Thoracic aorta (tissue), 2 donors: ENCODE measurements at places on chromosomes 2 and 18. TPM values are rescaled to one million over a fixed set of nuclear protein-coding genes. Genes with fewer than 3 reads are reported as not detected.

The MEP1B gene
- not detected for total RNA-seq

The PDE1A gene
- 35.2 TPM for total RNA-seq

The ALPP gene
- total RNA-seq = not detected

The TNFRSF11A gene
- total RNA-seq = 4.9 TPM

The ITGB6 gene
- 0.99 TPM for total RNA-seq

The SF3B6 gene
- total RNA-seq = 44.1 TPM

The NAT8 gene
- total RNA-seq = not detected

The AQP12A gene
- total RNA-seq = not detected

The RUFY4 gene
- total RNA-seq = 0.68 TPM

The SOCS6 gene
- total RNA-seq = 21.3 TPM

The TDRD15 gene
- 0.42 TPM for total RNA-seq

The FAM228A gene
- total RNA-seq = 0.81 TPM

The GPR75 gene
- 0.54 TPM for total RNA-seq

The DUSP11 gene
- total RNA-seq = 34.8 TPM

The CROCC2 gene
- not detected for total RNA-seq

The TMEM200C gene
- total RNA-seq = not detected

The ABCG5 gene
- not detected for total RNA-seq

The PKP4 gene
- total RNA-seq = 28.0 TPM

The MYCN gene
- total RNA-seq = 0.21 TPM

The CELF4 gene
- not detected for total RNA-seq

The ADCYAP1 gene
- 15.3 TPM for total RNA-seq

The SCYGR4 gene
- not detected for total RNA-seq

The LRRC30 gene
- total RNA-seq = not detected

The GLB1L gene
- total RNA-seq = 13.7 TPM

The TMEM237 gene
- 45.6 TPM for total RNA-seq

The HOXD10 gene
- total RNA-seq = not detected

The NDUFS1 gene
- 115 TPM for total RNA-seq

The HIBCH gene
- total RNA-seq = 34.4 TPM

The KCNJ13 gene
- total RNA-seq = not detected

The TRABD2A gene
- total RNA-seq = 0.54 TPM

The DOCK10 gene
- 53.0 TPM for total RNA-seq

The CYP27C1 gene
- total RNA-seq = 0.35 TPM

The TRIM43 gene
- not detected for total RNA-seq
